HCEC 1CT (cell line): ENCODE measurements at places on chromosomes 16 and 17.
A peak's percentile ranks its signal among the peaks of the same experiment; 100 is the strongest.

DNA sequence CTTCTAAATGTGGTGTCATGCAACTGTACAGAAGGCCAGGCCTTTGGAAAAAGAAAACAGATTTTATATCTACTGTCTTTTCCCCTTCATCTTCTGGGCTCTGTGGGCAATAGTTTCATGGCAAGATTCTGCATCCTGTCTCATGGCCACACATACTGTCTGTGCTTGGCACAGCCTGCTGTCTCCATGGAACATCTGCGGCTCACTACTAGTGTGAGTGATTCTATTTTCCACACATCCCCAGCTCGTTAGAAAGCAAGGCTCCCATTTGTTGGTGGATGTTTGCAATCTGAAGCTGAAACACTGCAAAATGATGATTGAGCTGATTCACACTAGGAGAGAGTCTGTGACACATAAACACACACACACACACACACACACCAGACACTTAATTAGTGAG lies 32.4 kb downstream of the CACNG3 start:
- DNase-seq: no peak

GRCh38 chr17:17892731-17893130 lies 55.9 kb upstream of the SREBF1 start:
- no peak for DNase-seq

- DNase-seq: no peak
Observed at GRCh38 chr17:37446027-37446426, 39.3 kb downstream of the TADA2A start.

GRCh38 chr17:54969658-54970572 lies 1.4 kb downstream of the STXBP4 start:
- DNase-seq: no peak

GRCh38 chr17:56114469-56114868 lies 38.8 kb upstream of the ANKFN1 start:
- DNase-seq: no peak

DNA sequence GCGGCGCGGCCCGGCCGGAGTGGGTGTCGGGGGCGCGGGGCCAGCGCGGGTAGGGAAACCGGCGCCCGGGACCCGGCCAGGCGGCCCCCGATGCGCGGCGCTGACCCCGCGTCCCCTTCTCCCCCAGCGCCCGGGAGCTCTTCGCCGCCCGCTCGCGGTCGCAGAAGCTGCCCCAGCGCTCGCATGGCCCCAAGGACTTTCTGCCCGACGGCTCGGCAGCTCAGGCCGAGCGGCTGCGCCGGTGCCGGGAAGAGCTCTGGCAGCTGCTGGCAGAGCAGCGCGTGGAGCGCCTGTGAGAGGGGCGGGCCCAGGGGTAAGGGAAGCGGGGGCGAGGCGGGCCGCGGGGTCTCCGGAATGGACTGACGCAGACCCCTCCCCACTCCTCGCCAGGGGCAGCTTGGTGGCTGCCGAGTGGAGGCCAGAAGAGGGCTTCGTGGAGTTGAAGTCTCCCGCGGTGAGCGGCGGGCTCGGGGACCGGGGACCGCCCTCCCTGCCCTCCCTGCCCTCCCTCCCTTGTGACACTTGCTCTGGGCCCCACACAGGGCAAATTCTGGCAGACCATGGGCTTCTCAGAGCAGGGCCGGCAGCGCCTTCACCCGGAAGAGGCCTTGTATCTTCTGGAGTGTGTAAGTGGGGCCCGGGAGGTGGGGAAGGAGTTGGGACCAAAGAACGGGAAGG lies 430 bp downstream of the TSEN54 start:
- DNase-seq: peak; percentile 45

GRCh38 chr16:88789594-88789993 lies 4.6 kb upstream of the PIEZO1 start:
- DNase-seq: no peak

GRCh38 chr16:55000595-55000994 lies 69.9 kb downstream of the IRX5 start:
- no peak for DNase-seq

DNA sequence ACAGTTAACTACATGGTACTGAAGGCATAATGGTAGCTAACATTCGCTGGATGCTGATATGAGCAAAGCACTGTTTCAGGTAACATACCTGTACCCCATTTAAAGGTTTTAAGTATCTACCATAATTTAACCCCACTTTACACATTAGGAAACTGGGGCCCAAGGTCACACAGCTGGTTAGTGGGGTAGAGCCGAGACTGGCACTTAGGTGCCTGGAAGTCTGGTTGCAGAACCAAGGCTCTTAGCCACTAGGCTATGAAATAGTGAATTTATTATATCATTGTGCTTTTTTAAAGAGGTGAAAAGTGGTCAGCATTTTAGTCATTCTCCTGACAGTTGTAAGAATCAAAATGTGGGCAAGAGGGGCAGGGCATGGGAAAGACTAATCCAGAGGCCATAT lies 25.2 kb downstream of the SIAH1 start:
- DNase-seq: no peak

- no peak for DNase-seq
Observed at GRCh38 chr17:81939881-81940385, 2.8 kb upstream of the PYCR1 start.

GRCh38 chr17:77546772-77547241 lies 406.0 kb downstream of the SEC14L1 start:
- DNase-seq: no peak

- no peak for DNase-seq
Observed at GRCh38 chr17:45270828-45271418, 9.0 kb upstream of the SPATA32 start.
